AG20443 (cell line): ENCODE measurements at places on chromosomes 16 and 17.

DNA sequence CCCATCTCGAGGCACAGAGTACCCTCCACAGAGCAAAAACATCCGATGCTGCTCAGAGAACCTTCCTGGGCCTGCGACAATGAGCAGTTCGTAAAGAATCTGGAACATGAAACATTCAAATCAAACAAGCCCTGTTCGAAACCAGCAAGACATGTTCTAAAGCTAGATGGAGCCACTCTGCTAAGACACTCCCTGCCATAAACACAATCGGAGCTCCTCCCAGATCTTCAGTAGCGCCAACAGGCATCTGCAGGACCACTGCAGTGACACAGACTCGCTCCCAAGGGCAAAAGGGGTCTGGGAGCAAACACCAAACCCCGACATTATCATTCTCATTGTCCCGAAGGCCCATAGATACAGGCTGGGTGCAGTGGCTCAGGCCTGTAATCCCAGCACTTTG lies 108.7 kb downstream of the ZFHX3 start:
- DNase-seq, result peak; percentile 76

DNA sequence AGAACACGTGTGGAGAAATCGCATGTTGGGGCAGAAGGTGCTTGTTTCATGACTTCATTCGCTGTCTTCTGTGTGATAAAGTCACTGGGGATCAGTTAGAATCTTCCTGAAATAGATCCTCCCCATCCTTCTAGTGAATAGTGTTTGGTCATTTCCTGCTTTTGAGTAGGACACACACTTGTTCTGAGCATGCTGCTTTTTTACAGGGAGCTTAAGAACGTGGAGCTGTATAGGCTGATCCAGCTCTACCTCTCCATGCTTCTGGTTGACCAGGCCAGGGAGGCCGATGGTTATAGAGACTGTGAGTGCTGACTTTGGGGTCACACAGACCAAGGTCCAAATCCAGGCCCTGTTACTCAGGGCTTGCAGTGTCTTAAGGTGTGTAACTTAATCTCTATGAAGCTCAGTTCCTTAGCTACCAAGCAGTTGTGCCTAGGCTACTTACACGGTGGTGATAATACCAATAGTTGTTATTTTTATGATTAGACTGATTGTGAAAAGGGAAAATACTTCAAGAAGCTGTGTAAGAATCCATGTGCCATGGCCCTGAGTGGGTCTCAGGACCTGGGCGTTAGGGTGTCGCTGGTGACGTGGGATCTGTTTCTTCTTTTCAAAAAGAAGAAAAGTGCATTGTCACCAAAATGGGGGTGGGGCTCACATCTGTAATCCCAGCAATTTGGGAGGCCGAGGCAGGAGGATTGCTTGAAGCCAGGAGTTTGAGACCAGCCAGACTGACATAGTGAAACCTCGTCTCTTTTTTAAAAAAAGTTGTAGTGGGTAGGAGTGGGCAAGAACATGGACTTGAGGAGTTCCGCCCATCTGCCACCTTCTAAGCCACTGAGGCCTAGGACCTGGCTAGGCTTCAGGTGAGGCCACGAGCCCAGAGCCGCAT lies 64.1 kb upstream of the LGALS9 start:
- no peak for DNase-seq

DNA sequence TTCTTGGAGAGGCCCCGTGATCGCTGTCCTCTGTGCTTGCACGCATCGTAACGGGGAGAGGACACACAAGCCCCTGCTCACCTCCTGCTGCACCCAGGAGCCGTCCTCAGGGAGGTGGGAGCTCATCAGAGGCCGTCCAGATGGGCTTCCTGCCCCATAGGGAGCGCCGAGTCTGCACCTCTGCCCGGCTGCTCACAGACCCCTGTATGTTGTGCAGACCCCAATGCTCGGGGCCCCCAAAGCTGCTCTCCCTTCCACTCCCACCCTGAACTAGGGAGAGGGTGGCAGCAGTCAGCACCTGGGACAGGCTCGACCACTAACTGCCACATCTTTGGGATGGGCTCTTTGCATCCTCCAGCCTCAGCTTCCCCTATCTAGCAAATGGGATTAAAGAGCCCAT lies 4.4 kb upstream of the ZNF469 start:
- no peak for DNase-seq

DNA sequence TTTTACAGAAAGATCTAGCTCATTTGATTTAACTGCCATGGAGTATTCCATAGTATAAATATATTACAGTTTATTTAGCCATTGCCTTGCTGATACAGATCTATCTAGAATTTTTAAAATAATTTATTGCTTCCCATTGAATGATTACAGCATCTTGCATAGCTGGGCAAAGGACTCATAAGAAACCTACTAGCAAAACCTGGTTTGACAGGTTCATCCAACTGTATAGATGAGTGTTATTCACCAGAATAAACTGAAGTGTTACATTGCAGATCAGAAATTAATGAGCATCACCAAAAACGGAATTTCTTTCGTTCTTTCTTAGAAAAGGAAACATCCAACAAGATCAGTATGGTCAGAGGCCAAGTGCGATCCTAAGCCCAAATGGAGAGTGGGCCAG lies 202.2 kb upstream of the CACNG5 start:
- no peak for DNase-seq

DNA sequence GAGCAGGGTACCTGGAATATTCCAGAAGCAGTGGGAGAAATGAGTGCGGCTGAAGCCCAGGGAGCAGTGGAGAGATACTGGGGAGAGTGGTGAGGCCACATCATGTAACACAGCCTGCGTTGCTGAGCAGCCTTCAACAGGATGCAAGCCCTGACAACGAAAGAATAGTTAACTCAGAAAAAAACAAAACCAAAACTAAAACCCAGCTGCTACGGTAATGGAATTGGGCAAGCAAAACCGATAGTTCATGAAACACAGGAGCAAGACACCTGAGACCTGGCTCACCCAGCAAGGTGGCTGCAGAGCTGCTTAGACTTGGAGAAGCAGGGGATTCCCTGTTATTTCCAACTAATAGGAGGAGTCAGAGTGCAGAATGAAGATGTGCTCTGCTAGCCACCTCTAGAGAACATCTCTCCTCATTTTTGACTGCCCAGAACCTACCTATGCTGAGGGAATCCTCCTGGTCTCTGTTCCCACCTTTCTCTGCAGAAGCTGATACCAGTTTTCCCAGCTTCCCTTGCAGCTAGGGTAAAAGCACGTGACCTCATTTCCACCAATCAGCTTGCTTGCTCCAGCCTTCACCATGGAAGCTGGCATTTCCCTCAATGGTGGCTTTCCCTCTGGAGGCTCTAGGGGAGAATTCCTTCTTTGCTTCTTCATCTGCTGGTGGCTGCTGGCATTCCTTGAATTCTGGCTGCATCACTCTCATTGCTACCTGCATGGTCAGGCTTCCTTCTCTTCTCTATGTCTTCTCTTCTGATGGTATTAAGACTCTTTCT lies 59.4 kb upstream of the XYLT1 start:
- DNase-seq, result no peak

DNA sequence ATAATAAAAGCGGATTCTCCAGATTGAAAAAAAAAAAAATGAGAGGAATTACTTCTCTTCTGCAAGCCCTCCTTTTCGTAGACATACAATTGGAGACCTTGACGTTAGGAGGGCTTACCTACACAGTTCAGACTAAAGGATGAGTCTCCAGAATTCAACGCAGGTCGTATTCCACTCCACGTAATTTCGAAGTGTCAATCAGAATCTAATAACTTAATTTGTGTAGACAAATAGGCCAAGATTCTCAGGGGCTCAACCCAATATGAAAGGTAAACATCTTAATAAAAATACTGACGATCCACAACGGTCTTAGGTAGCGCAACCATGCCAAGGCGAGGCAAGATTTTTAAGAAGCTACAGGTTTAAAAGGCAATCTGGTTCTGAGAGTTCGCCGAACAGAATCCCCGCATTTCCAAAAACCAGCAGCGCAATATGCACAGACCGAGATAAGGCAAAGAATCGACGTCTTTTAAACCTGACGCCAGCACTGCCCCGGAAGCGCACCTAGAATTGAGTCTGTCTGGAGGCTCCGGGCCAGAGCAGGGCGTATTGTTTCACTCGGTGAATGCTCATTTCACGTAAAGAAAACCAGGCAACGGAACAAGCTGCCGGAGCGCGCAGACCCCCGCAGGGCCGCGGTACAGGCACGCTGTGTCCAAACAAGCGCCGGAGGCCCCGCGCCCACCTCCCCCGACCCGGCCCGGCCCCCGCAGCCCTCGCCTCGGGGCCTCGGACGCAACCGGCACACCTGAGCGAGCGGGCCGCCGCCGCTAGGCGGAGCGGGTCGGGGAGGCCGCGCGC lies 623 bp downstream of the MBTPS1 start:
- DNase-seq, result peak; percentile 33

DNA sequence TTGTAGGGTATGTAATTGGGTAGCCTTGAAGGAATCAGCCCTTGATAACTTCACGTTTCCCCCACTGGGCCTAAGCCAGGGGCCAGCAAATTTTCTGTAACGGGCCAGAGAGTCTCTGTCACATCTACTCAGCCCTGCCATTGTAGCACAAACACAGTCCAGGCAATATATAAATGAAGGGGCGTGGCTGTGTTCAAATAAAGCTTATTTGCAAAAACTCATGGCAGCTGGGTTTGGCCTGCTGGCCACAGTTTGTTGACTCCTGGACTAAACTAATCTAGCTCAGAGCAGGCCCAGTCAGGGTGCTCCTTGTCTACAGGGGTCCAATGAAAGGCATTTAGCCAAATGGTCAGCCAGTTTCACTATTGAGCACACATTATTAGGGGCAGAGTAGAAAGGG lies 141.6 kb downstream of the CCDC182 start:
- no peak for DNase-seq

DNA sequence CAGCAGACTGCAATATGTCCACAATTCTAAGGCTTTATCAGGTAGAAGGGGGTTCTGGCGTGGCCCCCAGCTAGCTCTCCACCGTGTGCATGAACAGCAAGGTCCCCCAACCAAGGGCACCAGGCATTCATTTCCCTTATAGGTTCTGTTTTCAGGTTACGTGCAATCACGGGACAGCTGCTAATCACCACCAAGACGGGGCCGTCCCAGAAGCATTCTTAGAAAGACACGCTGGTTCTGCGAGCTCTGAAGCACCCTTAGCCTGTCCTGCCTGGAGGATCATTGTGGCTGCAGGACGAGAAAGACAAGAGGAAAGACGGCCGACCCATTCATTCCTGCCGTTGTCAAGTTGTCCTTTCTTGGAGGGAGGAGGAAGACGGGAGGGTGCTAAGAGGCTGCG lies 302.9 kb downstream of the SOX9 start:
- no peak for DNase-seq

- peak; percentile 98 for DNase-seq
Observed at GRCh38 chr16:77807-78443, at the start of gene MPG. TSS of gene MPG (plus strand) at chr16:78225. CDS start at chr16:78310, 85 bp downstream.

- DNase-seq, result no peak
Observed at GRCh38 chr17:1137465-1137894, 42.3 kb downstream of the ABR start.

DNA sequence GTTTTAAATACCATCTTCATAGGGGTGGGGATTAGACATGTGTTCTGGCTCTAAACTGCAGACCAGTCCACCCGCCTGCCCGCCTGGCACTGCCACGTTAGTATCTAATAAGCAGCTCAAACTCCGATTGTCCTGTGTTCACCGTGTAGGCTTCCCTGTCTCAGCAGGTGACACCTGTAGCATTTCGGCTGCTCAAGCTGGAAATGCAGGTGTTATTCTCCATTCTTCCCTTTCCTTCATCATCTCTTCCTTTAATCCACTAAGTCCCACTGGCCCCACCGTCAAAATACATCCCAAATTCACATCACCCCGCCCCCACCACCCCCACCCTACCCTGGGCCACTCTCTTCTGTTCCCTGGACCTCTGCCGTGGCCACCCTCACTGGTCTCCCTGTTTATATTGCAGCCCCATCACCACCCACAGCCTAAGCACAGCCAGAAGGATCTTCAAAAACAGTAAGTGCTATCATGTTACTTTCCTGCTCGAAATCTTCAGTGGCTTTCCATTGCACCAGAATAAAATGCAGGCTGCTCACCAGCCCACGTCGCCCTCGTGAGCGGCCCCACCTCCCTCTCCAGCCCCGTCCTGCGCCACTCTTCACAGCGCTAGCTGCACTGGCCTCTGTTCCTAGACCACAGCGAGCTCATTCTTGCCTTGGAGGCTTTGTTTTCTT lies 65.1 kb downstream of the RTN4RL1 start:
- no peak for DNase-seq

DNA sequence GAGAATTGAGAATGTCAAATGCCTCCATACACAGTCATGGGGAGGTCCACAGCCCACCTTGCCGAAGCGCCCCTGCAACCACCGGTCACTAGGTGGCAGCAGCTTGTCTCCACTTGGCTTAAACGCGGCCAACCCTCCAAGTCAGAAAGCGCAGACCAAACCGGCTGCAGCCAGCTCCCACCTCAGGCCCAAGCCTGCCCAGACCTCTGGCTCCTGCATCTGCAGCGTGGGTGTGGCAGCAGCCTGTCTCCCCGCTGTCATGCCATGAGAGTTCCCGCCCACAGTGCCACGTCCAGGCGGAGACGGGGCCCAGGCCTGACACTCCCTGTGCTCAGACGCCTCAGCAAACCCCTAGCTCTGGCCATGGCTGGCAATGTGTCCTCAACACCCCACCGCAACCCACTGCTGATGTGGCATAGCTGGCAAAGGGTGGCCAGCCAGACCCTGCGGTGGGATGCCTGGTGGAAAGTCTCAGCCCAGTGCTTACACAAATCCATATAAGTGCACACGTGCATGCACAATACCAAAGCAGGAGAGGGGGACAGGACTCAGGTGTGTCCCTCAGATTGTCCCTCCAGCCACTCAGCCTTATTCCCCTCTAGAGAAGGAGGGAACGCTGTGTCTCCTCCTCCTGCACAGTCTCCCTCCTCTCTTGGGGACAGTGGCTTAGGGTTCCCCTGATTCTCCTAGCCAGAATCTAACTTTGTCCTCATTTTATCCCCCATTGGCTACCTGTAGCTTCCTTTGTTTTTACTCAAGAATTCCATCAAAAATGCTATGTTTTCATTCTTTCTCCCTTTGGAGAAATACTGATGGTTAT lies 10.9 kb downstream of the COPZ2 start:
- DNase-seq, result peak; percentile 94

- no peak for DNase-seq
Observed at GRCh38 chr16:4249530-4250308, 7.8 kb upstream of the SRL start.

- no peak for DNase-seq
Observed at GRCh38 chr17:83147280-83147679, 67.9 kb downstream of the METRNL start.

DNA sequence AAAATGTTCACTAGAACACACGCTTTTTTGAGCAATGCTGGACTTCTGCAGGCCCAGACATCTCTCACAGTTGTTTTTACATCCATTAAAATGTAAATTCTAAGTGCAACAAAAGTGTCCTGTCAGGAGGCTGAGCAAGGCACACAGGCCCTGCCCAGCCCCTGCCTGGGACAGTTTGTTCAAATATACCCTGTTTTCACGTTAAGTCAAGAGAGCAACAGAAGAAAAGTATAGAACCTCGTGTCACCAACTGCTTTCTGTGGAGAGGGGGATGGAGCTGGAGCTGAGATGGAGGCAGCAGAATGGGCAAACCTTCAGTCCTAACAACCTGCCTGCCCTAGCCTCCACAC lies 4.3 kb upstream of the HOXB2 start:
- DNase-seq, result no peak
